Stimulated activated naive B cell treated with anti-CD40 and anti-IgM and Interleukin-4, amounts not matched to agents 10 μg/mL and 1 μg/mL and 100 μg/mL, for 72 hours (primary cell): ENCODE measurements at places on chromosomes 6 and 20.

- DNase-seq = no peak
Measured at GRCh38 chr6:148502083-148502772, 159.6 kb downstream of the SASH1 start.

DNA sequence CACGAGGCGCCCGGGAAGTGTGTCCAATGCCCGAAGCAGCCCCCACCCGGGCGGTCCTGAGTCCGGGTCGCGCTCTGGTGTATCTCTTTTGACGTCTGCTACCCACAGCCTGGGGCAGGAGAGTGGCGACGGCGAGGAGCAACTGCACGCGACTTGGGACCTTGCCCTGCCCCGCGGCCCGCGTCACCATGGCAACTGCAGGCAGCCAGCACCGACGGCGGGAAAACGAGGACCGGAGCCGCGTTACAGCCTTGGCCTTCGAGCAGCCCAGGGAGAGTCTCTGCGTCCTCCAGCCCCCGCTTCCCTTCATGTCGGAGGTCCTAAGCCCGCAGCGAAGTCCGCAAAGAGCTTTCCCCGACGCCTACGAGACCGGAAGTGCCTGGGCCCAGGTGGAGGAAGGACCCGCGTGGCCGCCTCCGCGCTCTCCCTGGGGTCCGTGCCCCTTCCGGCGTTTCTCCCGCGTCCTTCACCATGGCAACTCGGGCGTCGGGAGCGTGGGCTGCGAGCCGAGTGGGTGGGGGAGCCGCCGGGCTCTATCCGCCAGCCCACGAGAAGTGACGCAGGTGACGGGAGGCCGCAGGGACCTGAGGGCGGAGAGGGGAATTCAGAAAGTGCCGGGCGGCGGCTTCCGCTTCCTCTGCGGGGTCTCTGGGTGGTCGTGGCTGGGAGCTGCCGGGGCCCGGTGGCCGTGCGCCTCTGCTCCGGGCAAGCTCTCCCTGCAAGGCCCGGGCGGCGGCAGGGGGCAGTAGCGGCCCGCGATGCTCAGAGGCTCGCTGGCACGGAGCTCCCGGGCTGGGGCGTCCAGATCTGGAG is 88.6 kb upstream of the TGM3 start:
- peak; percentile 83 for DNase-seq

DNA sequence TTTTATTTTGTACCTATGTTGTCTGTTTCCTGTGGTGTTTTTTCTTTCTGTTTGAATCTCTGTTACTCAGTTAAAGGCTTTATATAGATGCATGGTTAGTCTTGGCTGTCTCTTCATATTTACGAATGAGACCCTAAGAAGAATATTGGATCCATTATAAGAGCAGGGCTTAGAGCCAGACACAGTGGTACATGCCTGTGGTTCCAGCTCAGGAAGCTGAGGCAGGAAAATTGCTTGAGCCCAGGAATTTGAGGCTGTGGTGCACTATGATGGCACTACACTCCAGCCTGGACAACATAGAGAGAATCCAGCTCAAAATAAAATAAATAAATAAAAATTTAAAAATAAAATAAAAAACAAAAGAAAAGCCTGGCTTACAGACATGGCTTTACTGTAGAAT is 211.1 kb downstream of the SOD2 start:
- no peak for DNase-seq

DNA sequence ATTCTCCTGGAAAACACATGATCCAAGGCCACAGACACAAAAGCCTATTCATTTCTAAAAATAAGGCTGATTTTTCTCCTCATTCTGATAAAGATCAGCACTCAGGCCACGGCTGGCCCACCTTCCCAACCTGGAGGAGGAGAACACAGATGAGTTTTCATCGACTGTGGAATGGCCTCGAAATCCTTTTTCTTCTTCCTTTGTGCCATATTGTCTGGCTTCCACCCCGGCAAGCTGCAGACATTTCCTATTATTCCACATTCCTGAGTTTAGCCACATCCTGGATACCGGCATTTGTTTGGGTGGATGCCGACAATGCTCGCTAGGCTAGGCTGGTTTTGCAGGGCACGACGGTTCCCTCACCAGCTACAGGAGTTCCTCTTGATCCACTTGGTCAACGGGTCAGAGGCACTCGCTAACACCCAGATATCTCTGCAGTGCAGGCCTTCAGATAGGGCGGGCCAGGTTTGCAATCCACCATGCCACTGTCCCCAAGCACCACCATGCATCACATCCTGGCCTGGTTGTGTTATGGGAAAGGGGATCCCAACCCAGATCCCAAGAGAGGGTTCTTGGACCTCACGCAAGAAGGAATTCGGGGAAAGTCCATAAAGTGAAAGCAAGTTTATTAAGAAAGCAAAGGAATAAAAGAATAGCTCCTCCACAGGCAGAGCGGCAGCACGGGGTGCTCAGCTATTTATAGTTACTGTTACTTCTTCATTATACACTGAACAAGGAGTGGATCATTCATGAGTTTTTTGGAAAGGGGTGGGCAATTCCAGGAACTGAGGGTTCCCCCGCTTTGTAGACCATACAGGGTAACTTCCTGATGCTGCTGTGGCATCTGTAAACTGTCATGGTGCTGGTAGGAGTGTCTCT is 4.2 kb upstream of the CTSZ start:
- no peak for DNase-seq

- DNase-seq = no peak
Measured at GRCh38 chr6:75391276-75391675, 102.3 kb downstream of the FILIP1 start.

GRCh38 chr6:8529250-8529649 is 93.9 kb upstream of the SLC35B3 start:
- DNase-seq = no peak

GRCh38 chr6:158416883-158417759 is 104.9 kb downstream of the TULP4 start:
- DNase-seq = no peak

DNA sequence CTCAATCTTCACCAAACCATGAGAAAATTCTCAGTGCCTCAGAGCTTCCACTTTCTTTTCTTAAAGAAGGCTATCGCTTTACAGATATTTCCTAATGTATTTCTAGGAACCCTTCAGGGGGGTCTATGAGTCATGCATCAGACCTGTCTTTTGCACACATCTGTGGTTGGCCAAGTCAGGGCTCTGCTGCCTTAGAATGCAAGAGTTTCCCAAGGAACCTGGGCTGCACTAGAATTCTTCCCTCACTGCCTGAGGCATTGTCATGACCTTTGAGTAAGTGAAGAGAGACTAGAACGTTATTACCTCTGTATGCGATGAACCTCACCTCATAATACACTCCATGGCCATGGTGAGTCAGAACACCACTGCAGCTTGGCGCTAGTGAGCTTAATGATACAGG is 365.0 kb upstream of the ID4 start:
- no peak for DNase-seq

- no peak for DNase-seq
Measured at GRCh38 chr6:41692080-41692675, 43.2 kb downstream of the TFEB start.

GRCh38 chr6:41271901-41272395 is 14.5 kb downstream of the TREM1 start:
- DNase-seq = no peak
